RPMI7951 (cell line): ENCODE measurements at places on chromosomes 16 and 17.

DNA sequence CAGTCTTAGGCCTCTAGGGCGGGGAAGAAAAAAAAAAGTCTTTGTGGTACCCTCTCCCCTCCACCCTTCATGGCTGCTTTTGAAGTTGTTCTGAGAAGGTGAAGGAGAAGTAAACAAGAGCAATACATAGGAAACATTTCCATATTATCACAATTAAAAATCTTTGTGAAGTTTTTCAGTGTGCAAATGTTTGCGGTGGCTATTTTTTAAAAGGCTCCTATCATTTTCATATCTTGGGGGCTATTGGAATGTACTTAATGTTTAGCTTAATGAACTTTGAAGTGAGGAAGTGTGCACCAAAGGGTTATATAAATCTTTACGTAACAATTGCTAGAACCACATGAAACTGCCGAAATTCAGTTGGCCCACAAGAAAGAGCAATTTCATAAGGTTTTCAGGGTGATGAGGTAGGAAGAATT, 7.6 kb downstream of the NOL11 start:
- DNase-seq = no peak

GRCh38 chr16:83449861-83450260, 357.9 kb upstream of the HSBP1 start:
- DNase-seq = no peak

GRCh38 chr16:58658796-58659211, 25.8 kb downstream of the SLC38A7 start:
- peak; percentile 50 for DNase-seq

- no peak for DNase-seq
These were observed 295.5 kb upstream of the EEF2KMT start for GRCh38 chr16:5393070-5393469.

- DNase-seq = no peak
These were observed 532 bp downstream of the ARRB2 start for GRCh38 chr17:4710693-4711634.
